B cell (primary cell): ENCODE measurements at places on chromosomes 7 and 10.

DNA sequence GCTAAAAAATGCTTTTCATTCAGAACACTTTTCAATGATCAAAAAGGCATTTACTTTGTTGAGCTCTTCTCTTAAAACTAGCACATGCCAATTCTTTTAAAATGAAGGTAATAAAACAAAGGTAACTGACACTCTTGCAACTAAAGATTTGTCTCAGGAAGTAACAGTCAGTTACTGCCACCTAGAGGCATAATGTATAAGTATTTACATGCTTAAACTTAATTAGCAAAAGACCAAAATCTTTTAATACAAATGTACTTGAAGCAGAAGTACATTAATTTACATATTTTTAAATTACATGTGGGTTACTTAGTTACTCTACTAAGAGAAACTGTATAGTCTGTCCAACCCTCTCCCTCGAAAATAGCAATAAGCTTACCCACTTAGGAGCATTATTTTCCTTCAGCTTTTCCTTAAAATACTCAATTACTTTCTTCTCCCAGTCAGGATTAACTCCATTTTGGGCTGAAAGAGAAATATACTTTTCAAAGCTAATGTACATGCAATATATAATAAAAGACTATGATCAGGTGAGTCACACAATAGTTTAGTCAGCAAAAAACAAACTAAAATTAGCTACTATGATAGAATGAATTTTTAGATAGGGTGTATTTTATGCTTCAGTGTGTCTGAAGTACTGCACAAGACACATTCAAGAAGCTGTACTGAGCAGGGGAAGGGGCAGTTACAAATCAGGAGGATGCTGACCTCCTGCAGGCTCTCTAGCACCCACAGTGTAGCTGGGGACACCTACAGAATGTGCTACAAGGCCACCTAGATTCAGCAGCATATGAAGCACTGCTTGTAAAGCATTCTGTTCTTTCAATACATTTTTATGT lies 13.0 kb downstream of the MCMBP start:
- DNase-seq: peak; percentile 71

DNA sequence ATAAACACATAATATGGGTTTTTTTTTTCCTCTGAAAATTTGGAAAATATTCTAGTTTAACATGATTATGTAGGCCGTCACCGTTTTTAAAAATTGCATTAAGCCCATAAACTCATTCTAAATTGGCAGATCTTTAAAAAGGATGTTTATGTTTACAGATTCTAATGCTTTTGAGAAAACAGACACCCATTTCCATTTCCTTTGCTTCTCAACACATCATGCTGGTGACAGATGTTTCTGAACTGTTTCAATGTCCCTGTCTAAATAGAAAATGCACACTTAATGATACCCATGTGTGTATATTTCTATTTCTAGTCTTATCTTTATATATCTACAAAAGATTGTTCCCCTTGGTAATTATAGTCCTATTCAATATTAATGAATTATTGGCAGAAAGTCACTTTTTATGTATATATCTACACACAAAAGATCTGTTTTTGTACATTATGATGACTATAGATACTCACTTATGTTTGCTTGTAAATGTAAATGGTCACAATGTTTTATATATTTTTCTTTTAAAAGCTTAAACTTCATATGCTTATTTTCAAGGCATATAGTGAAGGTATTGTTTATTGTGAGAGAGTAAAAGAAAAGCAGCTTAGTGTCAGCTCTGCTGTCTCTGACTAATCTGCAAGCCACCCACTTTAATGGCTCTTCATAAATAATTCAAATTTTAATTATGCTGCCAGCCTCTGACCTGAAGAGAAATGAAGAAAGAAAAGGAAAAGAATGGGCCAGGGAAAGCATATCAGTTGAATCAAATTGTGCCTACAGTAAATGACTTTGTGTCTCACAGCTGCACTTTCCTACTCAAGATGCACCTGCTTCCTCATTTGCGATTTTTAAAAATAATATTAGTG lies 179.4 kb downstream of the CACNA2D1 start:
- DNase-seq: no peak

- no peak for DNase-seq
Measured at GRCh38 chr10:119365773-119366599, 158.6 kb downstream of the GRK5 start.

- no peak for DNase-seq
Measured at GRCh38 chr10:10798864-10799192, 218.8 kb upstream of the CELF2 start.

DNA sequence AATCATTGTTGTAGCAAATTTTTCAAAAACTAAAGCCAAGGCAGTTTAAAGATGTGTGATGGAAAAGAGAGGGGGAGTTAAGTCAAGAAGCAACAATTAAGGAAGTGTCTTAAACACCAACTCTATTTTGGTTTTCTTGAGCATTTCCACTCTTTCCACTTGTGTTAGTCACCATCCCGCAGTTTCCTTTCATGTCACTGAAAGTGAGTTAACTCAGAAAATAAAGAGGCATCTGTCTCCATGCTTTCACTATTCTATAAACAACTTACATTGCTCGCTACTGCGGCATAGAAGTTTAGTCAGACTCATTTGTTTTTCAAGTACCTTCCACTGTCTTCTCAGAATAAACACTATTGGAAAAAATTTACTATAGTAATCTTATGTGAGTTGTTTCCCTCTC lies 284.9 kb upstream of the SEMA3D start:
- DNase-seq: no peak

- DNase-seq: no peak
Measured at GRCh38 chr7:96322847-96323461, 1.1 kb upstream of the SLC25A13 start.
